ENCODE measurements at places on chromosomes 1 and 21.

DNA sequence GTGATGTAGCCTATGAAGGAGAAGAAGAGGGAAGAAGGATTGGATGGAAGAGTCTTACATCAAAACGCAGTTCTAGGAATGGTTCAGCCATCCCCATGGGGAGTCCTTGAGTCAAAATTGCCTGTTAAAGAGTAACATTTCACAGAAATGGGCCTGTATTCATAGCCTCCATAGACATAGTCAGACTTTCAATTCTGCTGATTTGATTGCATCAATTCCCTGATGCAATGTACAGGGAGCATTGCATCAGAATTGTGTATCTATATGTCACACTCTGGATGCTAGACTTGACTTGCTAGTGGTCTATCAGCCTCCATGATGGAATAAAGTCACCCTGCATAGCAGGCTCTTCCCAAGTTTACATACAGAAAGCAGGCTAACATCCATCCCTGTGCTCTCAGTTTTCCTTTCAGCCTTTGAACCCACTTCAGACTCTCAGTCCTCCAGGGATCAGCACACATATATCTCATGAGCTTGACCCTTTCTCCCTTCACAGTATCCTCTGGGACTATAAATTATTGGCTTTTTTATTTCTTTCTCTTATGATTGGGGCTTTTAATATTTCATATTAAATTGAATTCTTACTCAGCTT, 1111.7 kb upstream of the B3GALT2 start:
- DNase-seq, result no peak

GRCh38 chr1:43503534-43503933, 27.1 kb upstream of the PTPRF start:
- DNase-seq, result no peak

DNA sequence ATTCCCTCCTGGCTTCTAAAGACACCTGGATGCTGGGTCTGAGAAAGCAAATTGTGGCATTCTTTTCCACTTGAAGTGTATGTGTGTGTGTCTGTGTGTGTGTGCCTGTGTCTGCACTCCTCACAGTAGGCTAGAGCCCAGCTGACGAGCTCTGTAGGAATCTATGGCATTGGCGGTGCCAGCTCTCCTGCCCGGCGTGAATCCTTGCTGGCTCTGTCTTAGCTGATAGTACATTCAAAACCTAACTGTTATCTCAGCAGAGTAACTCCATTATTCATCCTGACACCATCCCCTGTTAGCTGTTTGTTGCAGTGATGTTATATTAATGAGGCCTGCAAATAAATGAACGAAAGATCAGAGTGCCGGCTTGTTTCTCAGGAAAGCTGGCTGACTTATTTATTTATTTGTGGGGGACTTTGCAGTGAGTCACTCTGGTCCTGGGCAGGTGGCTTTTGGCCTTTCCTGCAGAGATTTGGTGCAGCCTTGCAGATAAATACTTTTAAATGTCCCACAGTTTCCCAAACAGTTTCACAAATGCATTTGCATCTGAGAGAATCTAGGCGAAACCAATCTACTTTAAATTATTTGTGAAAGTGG, 160.6 kb upstream of the CD34 start:
- DNase-seq, result no peak

- no peak for DNase-seq
Measured at GRCh38 chr1:172969611-172970010, 81.1 kb downstream of the TNFSF18 start.

DNA sequence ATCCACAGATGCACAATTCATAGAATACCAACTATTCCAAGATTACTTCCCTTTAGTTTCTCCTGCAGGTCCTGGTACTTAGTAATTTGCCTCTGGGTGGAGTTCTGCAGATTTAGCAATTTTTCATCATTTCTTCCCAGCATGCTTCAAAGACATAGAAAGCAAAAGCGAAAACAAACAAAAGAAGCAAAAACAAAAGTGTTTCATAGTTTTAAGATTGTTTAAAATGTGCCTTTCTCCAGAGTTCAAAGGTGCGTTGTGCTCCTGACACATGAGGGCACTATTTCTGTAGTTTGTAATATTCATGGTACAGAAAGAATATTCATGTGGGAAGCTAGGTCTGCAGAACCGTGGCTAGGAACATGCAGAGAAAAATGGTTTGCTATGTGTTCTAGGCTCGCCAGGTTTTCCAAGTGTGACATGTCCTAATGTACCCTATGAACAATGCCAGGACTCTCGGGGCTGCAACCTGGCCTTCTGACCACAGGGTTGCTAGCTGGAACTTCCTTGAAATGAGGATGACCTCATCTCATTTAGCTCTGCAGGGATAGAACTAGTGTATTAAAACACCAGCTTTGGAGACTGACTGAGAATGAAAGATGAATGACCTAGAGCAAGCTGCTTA, 30.0 kb upstream of the RCSD1 start:
- no peak for DNase-seq

DNA sequence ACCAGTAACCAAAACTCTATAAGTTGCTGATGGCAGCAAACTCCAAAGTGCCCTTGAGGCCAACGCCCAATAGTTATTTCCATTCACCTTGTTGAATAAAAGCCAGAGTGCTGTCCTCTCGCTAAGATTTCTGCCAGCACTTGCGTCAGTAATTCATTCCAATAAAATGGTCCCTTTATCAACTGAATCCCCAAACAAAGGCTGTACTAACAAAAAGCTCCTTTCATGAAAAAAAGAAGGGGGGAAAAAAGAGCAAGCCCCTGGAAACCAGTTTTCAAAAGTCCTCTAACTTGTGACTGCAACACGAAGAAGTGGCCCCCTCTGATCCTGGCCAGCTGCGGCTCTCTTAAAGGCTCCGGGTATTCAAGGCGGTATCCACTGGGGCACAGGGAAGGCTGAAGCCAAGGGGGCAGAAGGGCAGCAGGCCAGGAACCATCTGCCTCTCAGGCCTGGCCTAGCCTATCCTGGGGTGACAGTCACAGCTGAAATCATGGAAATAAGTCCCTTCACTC, 55.8 kb upstream of the ZNF326 start:
- DNase-seq, result no peak

DNA sequence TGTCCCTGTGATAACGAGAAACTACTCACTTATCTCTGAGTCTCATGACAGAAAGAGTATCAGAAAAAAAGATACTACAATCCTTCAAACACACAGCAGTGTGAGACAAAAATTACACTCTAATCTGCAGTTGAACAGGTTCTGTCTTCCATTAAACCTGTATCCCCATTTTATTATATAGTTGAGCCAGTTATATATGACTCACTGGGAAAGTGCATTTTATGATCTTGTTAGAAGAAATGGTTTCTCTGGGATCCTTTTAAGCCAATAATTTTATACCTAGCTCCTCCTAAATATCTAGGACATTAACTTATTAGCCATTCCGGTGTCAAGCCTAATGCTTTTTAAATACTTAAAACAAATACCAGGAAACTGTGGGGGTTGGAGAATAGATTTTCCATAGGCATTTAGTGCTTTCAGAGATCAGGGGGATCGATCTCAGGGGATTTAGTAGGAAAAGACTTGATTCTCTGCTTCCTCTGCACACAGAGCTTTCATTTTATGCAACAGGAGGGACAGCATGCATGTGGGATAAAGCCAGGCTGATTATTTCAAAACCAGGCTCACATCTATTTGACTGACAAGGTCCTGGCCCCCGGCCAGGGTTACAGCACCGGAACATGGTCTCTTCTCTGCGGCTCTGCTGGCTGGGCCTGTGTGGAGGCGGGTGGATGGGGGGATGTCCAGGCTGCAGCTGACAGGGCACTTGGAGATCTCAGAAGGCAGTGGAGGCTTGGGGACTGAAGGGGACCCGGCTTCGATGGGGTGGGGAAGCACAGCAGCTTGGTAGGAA, 310.6 kb downstream of the DISC1 start:
- DNase-seq, result no peak

- no peak for DNase-seq
Measured at GRCh38 chr1:45381243-45381642, 41.0 kb upstream of the MUTYH start.

DNA sequence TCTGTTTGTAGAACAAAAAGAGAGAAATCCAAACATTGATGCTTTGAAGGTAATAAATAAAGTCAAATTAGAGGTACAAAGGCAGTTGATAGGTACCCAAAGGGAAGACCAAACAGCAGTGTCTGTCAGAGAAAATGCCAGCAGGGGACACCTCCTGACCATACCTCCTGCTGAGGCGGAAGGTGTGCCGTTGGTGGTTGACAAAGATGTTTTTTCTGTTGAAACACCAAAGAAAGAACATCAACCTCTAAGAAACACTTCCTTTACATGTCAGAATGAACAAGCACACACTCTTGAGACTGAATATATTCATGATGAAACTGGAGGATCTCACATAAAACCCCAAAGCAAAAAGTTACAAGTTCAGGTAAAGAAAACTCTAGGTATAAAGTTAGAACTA, 128.3 kb downstream of the MACF1 start:
- no peak for DNase-seq

- DNase-seq, result no peak
Measured at GRCh38 chr1:36493524-36493923, 10.8 kb upstream of the CSF3R start.

DNA sequence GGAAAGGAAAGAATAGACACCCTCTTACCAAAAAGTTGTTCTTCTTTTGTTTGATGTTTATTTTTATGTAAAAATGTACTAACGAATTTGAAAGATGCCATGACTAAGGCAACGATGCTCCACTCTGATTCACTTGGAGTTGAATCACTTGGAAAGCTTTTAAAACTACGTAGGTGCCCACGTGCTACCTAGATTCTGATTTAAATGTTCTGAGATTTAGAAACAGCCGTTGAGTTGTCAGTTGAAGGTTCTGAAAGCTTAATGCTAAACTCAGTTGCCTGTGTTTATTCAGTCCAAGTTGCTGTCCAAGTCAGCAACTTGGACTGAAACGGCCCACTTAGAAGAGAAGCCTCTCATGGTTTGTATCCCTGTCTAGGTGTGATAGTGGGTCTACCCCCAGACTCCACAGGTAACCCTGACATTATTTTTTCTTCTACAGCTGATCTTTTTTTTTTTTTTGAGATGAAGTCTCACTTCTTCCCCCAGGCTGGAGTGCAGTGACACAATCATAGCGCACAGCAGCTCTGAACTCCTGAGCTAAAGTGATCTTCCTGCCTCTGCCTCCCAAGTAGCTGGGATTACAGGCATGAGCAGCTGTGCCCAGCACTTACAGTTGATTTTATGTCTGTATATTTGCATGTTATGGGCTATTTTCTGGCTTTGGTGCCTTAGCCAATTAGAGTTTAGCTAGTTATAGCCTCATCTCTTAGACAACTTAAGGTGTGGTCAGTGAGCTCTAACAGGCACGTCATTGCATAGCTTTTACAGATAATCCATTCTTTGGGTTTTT, 1.4 kb upstream of the VAMP4 start:
- no peak for DNase-seq

DNA sequence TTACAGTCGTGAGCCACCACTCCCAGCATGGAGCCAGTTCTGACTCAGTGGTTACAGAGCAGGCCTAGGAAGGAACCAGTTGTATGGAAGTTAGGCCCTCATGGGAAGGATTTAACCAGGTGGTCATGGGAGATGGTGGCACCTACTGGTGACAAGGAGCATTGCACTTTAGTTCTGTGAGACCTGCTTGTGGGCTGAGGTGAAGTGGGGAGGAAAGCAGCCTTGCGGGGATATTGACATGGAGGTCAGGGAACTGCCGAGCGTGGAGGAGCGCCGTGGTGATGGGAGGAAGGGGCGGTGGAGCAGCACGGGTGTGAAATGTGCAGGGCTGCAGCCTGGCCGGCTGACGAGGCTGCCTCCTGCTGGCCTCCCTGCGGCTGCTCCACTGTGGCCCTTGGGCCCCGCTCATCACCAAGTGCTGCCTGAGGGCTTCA, 100.4 kb downstream of the GALNT2 start:
- no peak for DNase-seq

DNA sequence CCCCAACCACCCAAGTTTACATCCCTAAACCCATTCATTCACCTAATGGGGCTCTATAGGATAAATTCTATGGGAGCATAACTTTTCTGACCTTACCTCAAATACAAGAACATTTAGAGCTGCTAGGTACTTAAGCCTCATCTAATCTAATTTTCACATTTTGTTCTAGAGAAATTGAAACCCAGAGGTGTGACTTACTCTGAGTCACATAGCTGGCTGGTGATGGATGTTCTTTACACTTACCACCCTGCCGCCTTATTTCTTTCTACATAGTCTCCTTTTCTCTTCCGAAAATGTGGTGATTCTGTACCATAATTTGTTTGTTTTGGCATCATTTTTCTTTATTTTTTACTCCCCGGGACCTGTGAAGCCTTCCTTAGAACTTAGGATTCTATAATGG, 20.3 kb downstream of the TIPRL start:
- no peak for DNase-seq

GRCh38 chr1:54121482-54122134, 31.2 kb downstream of the CDCP2 start:
- DNase-seq, result peak; percentile 42

DNA sequence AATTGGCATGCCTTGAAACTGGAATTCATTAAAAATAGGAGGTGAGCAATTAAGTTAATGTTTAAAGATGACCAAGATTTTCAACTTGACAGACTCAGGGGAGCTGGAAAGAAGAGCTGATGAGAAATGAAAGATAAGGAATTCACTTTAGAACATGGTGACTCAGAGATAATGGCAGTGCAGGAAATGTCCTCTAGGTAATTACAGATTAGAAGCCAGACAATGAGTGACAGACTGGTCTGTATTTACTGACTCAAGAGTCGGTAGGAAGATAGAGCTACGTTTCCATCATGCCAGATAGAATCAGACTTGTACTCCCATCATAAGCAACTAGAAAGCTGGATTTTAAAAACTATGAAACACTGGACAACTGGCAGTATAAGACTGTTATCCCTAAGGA, 151.6 kb downstream of the AJAP1 start:
- no peak for DNase-seq

DNA sequence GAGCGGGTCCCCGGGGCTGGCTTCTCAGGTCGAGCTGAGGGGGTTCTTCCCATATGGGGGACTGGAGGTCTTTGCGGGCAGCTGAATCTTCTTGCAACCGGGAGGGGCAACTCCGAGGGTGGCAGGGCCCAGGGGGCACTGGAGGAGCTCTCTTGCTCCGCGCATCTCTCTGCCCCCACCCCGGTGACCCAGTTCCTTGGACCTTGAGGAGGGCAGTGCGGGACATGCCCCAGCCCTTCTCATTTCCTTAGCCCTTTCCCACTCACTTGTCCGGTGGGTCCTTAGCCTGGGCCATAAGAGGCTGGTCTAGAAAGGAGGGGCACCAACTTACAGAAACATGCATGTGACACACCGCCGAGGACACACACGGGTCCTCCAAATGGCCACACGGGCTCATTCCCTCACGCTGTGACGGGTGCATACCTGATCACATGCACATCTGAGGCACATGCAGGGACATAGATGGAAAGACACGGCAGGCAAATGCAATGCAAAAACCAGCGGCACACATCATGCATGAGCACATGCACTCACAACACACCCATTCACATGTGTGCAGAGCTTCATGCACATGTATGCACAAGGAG, 630 bp downstream of the HPCA start:
- DNase-seq, result no peak

All from stimulated activated CD8-positive, alpha-beta memory T cell treated with anti-CD3 and anti-CD28 coated beads, Interleukin-15, amount 100 ng/mL, for 48 hours (primary cell).